ENCODE measurements at places on chromosomes 16 and 17. TPM values are rescaled to one million over a fixed set of nuclear protein-coding genes. Genes with fewer than 3 reads are reported as not detected.

Gene LIG3
- 28.2 TPM for total RNA-seq

Gene GLIS2
- total RNA-seq = 2.6 TPM

Gene ARHGDIG
- 0.77 TPM for total RNA-seq

Gene CEMP1
- total RNA-seq = not detected

Gene GPR142
- total RNA-seq = not detected

Gene IRX6
- total RNA-seq = not detected

Gene SKAP1
- not detected for total RNA-seq

Gene ZNF624
- 7.6 TPM for total RNA-seq
